Colonic mucosa (tissue), 4 donors: ENCODE measurements at places on chromosomes 7 and 10. TPM values are rescaled to one million over a fixed set of nuclear protein-coding genes. Genes with fewer than 3 reads are reported as not detected.

GRCh38 chr10:72834183-72834825, 59.2 kb upstream of the OIT3 start:
- no peaks in the 10 kb centered on the region for H3K36me3 ChIP-seq
- no peak overlapping the region for H3K27ac ChIP-seq
- H3K4me1 ChIP-seq, result peaks cover 6% of the 10 kb centered on the region
- DNase-seq, result peak; percentile 45
- no peaks in the 10 kb centered on the region for H3K27me3 ChIP-seq

The DENND2A gene
- total RNA-seq, result 9.2 TPM

DNA sequence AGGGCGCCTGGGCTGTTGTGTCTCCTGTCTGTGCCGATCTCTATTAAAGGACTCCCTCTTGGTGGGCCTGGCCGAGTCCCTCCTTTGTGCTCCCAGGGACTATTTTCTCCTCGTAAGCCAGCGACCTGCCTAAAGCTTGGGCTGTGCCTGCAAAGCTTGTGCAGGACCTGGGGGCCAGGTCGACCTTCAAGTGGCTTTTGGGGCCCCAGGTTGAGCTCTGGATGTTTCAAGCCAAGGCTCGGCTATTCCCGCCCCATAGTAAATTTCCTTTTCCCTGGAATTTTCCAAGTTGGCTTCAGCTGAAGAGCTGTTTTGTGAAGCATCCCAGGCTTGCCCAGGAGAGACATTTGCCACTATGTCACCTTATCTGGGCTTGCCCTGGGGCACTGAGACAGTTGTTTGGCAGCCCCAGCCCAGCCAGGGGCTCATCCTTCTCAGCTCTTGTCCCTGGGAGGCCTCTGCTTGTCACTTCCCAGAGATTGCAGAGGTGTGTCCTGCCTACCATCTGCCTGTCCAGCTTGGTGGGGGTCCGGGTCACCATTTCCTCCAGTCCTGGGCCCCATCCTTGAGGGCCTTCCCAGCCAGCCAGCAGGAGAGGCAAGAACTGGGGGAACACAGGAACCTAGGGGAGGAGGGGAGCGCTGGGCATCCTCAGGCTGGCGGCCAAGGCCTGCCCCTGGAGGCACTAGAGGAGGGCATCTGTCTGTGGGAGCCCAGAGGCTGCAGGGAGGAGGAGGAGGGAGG, 20.2 kb downstream of the ZMIZ2 start:
- H3K4me3 ChIP-seq, result no peak overlapping the region
- H3K27me3 ChIP-seq, result no peaks in the 10 kb centered on the region
- H3K27ac ChIP-seq, result peak overlapping the region; percentile 55
- DNase-seq, result no peak
- H3K4me1 ChIP-seq, result peaks cover 25% of the 10 kb centered on the region
- H3K36me3 ChIP-seq, result peaks cover 15% of the 10 kb centered on the region

The PDE6C gene
- not detected for total RNA-seq

- no peak for DNase-seq
Observed at GRCh38 chr7:70406186-70406949, 725.6 kb upstream of the GALNT17 start.

GRCh38 chr7:4460597-4460996, 221.5 kb upstream of the FOXK1 start:
- DNase-seq, result no peak
- no peaks in the 10 kb centered on the region for H3K27me3 ChIP-seq
- H3K4me1 ChIP-seq, result no peaks in the 10 kb centered on the region
- H3K4me3 ChIP-seq, result no peak overlapping the region

GRCh38 chr7:25454562-25455041, 226.3 kb upstream of the NPVF start:
- no peak overlapping the region for H3K27ac ChIP-seq
- no peaks in the 10 kb centered on the region for H3K27me3 ChIP-seq
- DNase-seq, result no peak
- H3K4me1 ChIP-seq, result no peaks in the 10 kb centered on the region

The GPR15LG gene
- 560 TPM for total RNA-seq
